Endothelial cell of umbilical vein (primary cell): ENCODE measurements at places on chromosomes 5 and 9.

GRCh38 chr9:75811692-75812091 is 78.8 kb upstream of the PCSK5 start:
- DNase-seq: no peak

GRCh38 chr9:35114840-35115628 is 628 bp downstream of the ATOSB start:
- DNase-seq: peak; percentile 47

DNA sequence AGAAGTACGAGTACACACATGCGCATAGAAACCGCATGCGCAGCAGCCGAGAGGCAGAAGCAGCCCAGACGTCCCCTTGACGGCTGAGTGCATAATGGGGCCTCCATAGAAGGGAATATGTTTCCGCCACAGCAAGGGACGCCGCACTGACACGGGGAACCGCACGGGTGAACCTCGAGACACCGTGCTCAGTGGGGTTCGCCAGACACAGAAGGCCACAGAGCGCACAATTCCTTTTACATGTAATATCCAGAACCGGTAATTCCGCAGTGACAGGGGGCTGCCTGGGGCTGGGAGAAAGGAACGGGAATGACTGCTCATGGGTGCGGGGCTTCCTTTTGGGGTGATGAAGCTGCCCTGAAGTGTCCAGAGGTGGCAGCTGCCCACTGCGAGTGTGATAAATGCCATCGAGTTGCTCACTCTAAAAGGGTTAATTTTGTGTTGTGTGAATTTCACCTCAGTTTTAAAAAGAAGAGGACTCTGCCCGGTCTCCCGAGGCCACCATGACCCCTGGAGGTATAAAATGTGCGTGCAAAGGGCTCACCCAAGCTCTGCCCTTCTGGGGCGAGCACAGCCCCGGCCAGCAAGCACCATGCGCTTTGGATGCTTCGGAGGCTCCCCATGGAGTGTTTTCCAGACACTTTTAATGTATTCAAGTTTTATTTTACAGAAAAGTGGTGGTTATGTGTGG is 29.7 kb downstream of the MRPL36 start:
- no peak for DNase-seq

DNA sequence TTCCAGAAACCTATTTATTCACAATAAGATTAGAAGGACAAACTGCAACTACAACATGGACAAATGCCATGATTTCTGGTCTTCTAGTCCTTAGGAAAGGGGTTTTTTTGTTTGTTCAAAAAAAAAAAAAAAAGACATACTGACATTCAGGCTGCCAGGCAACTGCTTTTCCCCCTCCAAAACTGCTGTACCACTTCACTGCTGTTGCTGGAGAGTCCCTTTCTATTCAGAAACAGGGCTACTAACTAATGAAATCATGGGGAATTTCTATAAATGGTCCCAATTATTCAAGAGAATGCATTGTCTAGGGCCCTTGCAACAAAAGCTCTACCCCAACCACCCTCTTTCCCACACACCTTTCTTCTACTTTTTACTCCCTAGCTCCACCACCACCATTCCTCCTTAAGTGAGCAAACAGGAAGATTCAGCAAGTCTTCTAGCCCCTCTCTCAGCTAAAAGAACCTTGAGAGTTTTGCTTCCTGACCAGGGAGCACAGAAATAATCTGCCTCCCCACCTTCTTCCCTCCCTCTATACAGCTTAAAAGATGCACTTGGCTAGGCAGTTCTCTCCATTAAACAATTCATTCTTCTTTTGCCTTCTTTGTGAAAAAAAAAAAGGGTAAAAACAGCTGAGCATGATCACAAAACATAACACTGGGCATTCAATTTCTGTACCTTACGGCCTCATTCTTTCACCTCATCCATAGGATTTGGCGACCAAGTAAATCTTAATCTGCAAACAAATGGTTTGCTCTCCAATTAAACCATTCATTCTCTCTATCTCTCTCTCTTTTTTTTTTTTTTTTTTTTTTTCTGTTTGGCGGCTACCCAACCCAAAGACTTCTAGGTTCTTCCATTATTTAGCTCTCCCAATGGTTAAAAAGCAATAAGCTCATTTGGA is 13.8 kb downstream of the ZNF608 start:
- DNase-seq: no peak

GRCh38 chr9:80485420-80486250 is 913.9 kb downstream of the TLE4 start:
- no peak for DNase-seq

- no peak for DNase-seq
Observed at GRCh38 chr9:7984203-7984602, 184.6 kb upstream of the DMAC1 start.

DNA sequence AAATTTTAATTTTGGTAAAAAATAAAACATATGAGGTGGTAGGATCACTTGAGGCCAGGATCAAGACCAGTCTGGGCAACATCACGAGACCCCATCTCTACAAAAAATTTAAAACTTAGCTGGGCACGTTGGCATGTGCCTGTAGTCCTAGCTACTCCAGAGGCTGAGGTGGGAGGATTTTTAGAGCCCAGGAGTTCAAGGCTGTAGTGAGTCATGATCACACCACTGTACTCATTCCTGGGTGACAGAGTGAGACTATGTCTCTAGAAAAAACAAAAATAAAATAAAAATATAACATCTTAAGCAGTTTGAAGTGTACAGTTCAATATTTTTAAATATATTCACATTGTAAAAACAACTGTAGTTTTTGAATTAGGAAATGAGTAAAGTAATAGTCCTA is 108.3 kb downstream of the SMIM15 start:
- DNase-seq: no peak

DNA sequence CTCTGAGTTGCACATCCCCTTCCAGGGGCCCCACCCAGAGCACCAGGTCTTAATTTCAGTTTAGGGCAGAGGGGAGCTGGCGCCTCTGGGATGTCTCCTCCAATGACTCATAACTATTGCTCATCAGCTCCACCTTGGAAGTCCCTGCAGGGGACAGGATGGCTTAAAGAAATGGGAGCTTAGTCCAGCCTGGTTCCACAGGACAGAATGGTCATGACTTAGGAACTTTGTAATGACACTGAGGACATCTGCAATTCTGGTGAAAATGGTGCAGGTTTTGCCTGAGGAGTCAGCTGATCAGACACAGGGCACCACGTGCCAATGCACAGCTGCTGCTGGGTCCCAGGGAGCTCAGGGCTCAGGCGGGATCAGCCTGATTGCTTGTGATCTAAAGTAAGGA is 16.4 kb upstream of the PPP1R26 start:
- DNase-seq: no peak

GRCh38 chr5:43294226-43294625 is 19.0 kb downstream of the HMGCS1 start:
- peak; percentile 14 for DNase-seq

DNA sequence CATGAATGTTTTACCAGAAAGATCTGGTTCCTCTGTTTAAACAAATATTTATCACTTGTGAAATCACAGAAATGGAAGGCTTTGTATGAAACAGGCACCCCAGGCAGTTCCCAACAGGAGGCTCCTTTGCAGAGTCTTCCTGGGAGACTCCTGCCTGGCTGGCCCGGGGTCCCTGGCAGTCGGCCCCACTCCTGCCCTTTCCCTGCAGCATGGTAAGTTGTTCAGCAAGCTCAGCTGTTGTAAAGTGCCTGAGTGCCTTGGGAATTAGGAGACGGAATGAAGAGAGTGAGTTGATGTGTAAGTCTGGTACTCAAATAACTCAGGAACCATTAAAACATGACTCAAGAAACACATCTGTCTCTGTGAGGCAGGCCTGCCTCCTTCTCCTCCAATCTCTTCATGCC is 17.5 kb upstream of the LHFPL2 start:
- no peak for DNase-seq

DNA sequence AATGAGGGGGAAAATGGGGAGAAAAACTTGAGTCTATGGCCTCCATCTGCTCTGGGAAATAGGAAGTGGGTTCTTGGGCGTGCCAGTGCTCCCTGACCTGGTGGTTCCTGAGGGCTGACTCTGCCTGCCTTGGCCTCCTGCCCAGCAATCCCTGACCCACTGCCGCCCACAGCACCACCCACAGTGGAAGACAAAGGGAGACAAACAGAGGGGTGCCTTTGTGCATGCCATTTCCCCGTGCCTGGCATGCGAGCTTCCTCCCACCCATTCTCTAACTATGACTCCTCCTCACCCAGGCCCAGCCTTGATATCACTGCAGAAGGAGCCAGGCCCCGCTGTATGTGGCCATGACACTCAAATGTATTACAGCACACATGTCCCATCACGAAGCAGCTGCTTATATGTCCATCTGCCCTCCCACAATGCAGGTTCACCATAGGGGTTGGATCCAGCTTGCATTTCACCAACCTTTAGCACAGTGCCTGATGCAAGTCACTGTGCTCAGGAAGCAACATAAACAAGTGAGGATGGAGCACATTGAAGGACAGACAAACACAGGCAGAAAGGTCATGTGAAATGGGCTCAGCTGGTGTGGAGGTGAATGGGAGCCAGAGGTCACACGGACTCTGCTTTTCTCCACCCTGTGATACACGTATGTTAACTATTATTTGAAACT is 84.4 kb downstream of the ADRB2 start:
- peak; percentile 63 for DNase-seq

- no peak for DNase-seq
Observed at GRCh38 chr9:73911804-73912203, 585.3 kb upstream of the RORB start.

GRCh38 chr5:156438076-156438475 is 111.1 kb downstream of the SGCD start:
- no peak for DNase-seq

GRCh38 chr9:75914883-75915452 is 24.5 kb downstream of the PCSK5 start:
- no peak for DNase-seq

DNA sequence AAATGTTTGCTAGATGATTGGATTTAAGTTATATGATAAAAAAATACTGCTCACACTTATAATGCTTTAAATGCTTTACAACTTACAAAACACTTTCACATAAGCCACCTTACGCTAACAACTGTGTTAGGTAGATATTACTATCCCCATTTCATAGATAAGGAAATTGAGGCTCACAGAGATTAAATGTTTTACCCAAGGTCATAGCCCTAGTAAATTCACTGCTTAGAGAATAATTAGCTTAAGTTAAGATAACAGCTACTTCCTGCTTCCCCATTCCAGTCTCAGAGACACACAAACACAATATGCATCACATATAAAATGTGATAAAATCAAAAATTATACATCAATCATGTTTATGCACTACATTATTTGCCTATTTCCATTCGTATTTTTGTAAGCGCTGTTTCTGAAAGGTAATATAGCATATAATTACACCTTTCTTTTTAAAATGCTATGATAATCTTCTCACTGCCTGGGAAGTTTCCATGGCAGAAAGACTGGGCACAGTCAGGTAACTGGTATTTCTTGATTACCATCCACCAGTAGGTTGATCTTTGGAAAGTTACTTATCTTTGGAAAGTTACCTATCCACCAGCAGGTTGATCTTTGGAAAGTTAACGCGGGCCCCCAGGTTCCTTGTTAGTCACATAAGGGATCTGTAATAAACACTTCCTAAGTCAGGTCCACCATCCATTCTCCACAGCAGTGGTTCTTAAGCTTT is 101.1 kb downstream of the NFIB start:
- DNase-seq: no peak

- peak; percentile 47 for DNase-seq
Observed at GRCh38 chr5:141734501-141735229, 52.6 kb upstream of the ARAP3 start.

DNA sequence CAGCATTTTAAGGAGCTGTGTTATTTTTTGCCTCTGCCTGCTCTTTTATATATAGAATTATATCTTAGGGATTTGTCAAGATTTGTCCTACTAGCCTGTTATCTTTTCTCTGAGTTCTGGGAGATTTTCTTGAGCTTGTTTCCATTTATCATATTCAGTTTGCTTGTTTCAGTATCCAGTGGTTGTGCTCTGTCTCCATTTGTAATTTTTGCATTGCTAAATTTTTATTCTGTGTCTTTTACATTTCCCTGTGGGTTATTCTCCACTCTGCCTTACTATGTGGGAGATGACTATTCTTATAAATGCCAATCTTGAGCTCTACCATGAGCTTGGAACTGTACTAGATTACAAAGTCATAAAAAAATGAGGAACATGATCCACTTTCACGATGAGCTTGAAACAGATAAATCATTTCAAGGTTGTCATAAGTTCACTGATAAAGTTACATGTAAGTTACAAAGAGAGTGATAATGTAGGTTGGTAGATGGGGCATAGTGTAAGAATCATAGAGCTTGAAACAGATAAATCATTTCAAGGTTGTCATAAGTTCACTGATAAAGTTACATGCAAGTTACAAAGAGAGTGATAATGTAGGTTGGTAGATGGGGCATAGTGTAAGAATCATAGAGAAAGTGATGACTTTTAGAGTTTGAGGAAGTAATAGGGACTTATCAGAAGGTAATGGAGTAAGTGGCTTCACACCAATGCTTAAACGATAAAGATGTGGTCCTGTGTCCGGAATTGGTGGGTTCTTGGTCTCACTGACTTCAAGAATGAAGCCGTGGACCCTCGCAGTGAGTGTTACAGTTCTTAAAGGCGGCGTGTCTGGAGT is 287.3 kb downstream of the ADGRV1 start:
- no peak for DNase-seq

- no peak for DNase-seq
Observed at GRCh38 chr5:152593388-152593787, 188.3 kb upstream of the NMUR2 start.

GRCh38 chr9:135791431-135792267 is 89.7 kb downstream of the KCNT1 start:
- no peak for DNase-seq

- DNase-seq: no peak
Observed at GRCh38 chr5:172380987-172381643, 73.2 kb downstream of the SH3PXD2B start.

GRCh38 chr5:74130155-74130897 is 504.3 kb downstream of the ARHGEF28 start:
- DNase-seq: no peak

DNA sequence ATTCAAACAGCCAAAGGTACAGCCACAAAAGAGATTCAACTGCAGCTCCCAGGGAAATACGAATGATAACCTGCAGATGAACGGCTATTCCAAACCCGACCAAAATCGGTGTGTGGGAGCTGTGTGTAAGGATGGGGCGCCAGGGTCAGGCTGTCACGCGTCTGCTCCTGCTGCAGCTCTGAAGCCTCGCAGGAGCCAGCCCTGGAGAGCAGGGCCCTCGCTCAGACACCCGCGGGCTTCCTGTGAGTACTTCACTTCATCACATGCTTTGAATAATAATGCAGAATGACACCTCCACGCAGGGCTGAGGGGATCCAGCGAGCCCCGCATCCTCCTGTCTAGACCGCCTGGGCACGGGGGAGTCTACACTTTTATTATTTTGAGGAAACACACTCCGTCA is 307.5 kb upstream of the IRX2 start:
- no peak for DNase-seq

GRCh38 chr5:39264528-39264927 is 45.2 kb upstream of the FYB1 start:
- no peak for DNase-seq

GRCh38 chr9:3517377-3518048 is 8.3 kb downstream of the RFX3 start:
- no peak for DNase-seq

- DNase-seq: no peak
Observed at GRCh38 chr5:124210111-124210910, 536.1 kb downstream of the ZNF608 start.

GRCh38 chr9:120868676-120869359 is 8.2 kb downstream of the PHF19 start:
- peak; percentile 86 for DNase-seq
